ENCODE measurements at places on chromosomes 7 and 10.
A peak's percentile ranks its signal among the peaks of the same experiment; 100 is the strongest.

DNA sequence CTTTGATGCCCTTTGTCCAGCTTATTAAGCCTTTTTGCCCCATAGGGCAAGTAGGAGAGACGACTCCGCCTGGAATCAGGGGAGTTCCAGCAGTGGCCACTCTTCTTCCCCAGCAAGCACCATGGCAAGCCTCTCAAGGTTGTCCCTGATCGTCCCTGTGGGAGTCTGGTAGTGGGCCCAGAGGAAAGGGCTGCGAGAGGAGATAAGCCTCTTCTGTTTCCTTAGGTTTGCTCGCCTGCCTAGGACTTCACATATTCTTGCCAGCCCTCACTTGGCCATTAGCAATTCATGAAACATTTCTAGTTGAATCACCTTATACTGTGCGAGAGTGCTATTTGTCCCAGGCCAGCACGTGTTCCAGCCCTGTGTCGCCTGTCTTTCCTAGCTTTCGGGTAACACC, 47.8 kb upstream of the CPN1 start:
- no peak for DNase-seq

- DNase-seq: no peak
Observed at GRCh38 chr10:75525067-75525466, 93.6 kb downstream of the LRMDA start.

DNA sequence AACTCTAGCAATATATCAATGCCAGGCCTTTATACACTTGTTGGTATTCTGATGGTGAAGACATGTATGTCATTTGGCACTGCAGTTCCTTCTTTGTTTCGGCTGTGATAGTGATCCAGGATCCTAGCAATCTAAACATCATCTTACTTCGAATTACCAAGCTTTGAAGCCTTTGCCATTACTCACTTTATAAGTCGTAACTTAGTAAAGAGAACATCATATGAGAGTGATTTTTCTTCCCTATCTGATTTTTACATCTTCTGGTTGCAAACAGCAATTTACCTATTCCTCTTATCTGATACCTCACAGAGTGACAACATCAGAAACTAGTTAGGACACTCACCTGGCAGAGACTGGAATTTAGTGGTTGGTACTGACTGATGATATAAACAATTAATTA, 7.6 kb upstream of the BPGM start:
- no peak for DNase-seq

DNA sequence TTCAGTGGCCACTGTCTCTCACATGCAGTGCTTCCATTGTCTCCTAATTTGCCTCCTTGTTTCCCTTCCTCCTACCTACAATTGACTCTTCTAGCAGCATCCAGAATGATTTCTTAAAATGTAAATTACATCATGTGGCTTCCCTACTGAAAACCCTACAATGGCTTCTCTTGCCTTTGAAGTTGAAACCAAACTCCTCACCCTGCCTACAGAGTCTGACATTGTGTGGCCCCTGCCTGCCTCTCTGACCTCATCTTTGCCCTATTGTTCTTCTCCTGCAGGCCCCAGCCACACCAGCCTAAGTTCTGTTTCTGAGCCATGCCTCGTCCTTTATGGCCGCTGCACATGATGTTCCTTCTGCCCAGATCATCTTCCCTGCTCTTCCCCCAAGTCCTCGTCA, 35.8 kb upstream of the CDK1 start:
- no peak for DNase-seq

- no peak for DNase-seq
Observed at GRCh38 chr7:51223505-51223904, 93.1 kb downstream of the COBL start.

- DNase-seq: peak; percentile 88
Observed at GRCh38 chr10:133258818-133259601, 17.7 kb downstream of the ADAM8 start.

DNA sequence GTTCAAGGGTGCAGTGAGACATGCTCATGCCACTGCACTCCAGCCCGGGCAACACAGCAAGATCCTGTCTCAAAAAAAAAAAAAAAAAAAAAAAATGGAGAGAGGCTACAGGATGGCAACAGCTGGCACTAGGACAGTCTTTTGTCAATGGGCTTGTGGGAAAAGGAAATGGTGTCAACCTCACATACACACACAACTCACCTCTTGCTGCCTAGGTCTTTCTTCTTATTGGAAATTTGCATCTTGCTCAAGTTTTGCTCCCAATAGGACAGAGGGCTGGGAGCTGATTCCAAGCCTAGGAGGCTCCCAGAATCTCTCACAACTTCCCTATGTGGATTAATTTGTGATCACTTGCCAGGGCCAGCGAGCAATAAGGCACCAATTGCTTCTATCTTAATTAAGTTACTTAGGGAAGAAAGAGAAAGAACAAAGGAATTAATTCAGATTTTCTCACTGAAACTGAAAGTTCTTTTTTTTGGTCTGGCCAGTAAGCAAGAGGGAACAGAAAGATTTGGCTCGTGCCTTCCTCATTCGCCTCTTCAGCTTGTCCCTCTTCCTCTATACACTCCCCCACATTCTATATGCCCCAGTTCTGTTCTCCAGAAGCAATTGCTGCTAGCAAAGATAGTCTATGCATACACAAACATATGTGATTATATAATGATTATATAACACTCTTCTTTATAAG, 33.8 kb downstream of the MAP3K8 start:
- DNase-seq: no peak

DNA sequence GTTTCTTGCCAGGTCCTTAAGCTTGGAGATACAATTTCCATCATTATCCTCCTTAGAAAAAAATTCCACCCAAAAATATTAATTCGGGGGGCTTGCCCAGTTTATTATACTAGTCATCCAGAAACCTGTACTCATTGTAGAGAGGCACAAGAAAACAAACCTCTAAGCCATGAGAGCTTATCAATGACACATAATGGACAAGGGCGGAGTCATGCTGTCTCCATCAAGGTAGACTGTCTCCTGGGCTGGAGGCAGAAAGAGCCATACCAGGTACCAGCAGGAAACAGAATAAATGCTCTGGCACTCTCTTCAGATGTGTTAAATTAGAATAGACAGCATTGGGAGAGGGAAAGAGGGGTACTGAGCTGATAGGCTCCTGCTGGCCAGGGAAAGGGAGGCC, 69.8 kb upstream of the GSDME start:
- no peak for DNase-seq

DNA sequence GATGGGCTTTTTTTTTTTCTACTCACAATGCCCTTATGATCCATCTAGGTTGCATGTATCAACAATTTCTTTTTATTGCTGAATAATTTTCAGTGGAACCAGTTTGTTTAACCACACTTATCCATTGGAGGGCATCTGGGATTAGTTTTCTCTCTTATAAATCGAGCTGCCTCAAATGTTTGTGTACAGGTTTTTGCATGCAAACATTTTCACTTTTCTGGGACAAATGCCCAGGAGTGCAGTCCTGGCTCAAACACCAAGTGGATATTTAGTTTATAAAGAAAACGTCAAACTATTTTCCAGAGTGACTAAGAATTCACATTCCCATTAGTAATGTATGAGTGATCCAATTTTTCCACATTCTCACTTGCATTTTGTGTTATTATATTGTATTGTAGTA, 313.4 kb downstream of the CXCL12 start:
- no peak for DNase-seq

DNA sequence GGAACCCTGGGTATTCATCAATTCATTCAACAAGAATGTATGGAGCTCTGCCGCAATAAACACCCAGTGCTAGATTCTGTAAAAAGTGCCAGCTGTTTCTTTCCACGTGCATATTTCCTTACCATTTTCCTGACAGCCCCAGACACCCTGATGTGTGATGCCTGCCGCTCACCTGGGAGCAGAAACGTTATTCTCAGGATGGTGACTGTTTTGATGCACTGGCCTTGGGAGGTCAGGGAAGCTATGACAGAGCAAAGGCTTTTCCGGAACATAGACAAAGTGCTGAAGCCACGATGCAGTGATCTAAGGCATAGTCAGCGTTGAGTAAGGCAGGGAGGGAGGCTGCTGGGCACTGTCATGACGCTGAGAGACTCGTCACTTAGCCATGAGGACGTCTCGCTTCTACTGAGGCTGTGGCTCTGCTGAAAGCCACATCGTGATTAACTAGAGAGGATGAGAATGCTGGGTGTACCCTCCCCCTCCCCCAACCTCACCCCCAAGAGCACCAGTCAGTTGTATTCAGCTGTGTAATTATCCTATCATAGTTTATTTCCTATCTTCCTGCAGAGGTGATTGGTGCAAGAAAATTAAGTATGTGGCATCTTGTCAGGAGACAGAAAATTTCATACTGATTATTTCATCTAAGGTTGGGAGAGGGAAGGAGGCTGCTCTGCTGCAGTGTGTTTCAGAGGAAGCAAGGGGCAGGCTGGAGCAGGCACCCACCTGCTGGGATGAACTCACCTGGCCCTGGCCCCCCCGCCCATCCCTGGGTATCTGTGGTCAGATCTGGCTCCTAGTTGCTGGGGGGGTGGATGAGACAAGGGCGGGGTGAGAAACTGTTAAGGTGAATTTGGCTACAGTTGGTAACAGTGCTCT, 48.8 kb upstream of the SMNDC1 start:
- peak; percentile 31 for DNase-seq

DNA sequence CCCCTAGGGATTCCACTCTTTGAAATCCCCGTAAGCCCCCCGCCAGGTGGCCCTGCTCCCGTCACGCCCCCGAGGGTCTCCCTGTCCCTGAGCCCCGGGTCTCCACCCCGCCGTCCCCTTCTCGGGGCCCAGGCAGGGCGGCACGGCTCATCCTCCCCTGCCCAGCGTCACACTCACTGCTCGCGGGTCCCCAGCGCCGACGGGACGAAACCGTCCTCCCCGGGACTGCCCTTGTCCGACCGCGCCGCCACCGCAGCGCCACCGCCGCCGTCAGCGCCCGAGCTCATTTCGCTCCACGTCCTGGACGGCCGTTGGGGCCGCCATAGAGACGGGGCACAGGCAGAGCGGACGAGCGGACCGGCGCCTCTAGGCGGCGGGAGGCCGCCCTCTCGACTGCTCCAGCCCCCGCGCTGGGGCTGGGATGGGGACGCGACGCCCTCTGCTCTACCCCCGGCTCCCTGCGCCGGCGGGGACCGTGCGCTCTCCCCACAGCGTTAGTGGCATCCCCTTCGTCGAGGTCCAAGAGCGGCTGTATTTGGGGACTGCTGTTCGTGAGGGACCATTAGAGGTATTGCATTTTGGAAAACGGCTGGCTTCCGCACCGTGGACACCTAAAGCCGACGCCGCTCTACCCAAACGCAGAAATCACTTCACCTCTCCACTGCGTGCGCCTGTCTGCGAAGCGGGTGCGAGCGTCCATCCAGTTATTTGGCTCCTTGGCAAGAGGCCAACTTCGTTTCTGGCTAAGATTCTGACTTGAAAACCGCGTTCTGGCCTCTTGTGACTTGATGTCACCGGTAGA, at the start of gene EEF1AKMT2:
EEF1AKMT2 (minus strand) TSS at position 341 of the 802 bp plus-strand sequence; CDS start at position 287, 54 bp downstream.
- peak; percentile 37 for DNase-seq

DNA sequence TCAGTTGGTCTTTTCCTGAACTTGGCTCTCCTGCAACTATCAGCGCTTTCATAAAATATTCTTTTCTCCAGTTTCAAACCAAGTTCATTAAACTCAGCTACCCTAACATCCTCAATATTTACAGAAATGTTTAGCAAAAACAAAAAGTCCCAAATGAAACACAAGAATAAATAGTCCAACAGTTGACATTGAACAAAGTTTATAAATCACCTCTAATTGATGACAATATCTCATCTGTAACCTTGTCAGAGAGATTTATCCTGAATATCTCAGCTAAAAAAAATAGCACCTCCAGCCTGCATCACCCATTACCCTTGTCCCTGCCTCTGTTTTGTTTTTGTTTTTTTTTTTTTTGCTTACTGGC, 76.1 kb downstream of the ANK3 start:
- no peak for DNase-seq

DNA sequence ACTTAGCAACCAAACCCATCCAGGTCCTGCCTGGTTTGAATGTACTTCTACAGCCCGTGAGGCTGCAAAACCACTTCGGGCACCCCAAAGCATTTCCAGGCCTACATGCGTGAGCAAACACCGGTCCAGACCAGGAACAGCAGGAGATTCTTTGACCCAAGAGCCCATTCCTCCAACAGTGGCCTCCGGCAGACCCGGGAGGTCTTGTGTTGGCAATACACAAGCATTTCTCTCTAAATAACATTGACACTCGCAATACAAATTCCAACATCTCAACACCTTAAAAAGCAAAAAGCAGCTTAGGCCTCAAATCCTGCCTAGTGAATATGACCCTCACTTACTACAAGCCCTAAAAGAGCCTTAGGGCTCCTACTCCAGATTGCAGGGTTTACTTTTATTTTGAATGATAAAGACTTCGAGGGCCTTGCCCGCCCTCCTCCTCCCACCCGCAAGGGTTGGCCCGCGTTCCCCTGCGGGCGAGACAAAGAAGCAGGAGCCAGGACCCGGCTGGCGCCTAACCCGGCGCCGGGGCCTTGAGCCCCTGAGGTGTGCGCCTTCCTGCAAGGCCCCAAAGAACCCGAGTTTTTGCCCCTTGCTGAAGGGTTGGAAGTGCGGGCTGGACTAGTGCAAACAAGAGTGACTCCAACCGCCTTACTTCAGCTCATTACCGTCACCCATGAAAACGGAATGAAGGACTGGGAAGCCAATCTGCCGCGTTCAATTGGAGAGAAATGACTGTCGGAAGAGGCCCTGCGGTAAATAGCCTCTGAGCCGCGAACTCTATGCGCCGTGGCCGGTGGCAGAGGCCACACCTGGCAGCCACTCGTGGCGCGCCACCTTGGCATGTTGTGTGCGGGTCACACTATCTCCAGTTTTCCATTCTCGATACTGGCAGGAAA, 3.4 kb upstream of the DLX6 start:
- DNase-seq: no peak

DNA sequence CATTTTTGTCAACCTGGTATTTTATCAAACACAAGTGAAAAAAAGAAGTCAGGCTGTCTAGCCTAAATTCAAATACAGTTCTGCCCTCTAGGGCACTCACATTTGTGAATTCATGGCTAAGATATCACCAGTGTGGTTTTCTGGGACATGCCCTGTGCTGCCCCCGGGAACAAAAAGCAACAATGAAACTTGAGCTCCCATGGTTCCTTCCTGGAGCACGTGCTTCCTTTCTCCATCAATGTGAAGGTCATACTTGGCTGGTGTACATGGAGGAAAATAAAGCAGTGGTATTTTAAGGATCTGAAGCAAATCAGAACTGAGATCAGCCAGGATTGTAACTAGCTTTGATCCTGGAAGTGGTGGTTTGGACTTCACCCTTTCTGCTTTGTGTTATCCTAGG, 128.9 kb upstream of the FRMD4A start:
- DNase-seq: no peak

GRCh38 chr7:93036807-93037206, 81.0 kb downstream of the SAMD9 start:
- DNase-seq: no peak

- no peak for DNase-seq
Observed at GRCh38 chr10:16441173-16441840, 4.5 kb downstream of the PTER start.

DNA sequence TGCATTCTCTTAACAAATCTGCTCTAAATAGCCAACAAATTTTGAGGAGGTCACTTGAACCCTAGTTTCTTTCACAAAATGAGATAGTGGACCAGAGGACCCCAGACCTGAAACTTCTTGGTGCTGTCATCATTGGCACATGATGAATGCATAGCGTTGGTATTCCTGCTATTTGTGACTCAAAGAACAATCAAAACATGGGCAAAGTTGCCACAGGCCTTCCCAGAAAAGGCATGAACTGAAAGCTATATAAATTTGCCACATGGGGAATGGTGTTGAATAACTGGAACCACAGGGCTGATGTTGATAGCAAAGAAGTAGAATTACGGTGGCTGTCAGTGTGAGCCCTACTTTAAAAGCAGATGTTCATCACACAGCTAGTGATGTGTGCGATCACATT, 219.9 kb upstream of the KMT2E start:
- DNase-seq: no peak

- no peak for DNase-seq
Observed at GRCh38 chr10:124642088-124642710, 102.0 kb downstream of the FAM53B start.

Data from smooth muscle cell of the brain vasculature (primary cell).